ENCODE measurements at places on chromosomes 1 and 21.

GRCh38 chr1:7705048-7705907 is 65.8 kb upstream of the VAMP3 start:
- DNase-seq: no peak

DNA sequence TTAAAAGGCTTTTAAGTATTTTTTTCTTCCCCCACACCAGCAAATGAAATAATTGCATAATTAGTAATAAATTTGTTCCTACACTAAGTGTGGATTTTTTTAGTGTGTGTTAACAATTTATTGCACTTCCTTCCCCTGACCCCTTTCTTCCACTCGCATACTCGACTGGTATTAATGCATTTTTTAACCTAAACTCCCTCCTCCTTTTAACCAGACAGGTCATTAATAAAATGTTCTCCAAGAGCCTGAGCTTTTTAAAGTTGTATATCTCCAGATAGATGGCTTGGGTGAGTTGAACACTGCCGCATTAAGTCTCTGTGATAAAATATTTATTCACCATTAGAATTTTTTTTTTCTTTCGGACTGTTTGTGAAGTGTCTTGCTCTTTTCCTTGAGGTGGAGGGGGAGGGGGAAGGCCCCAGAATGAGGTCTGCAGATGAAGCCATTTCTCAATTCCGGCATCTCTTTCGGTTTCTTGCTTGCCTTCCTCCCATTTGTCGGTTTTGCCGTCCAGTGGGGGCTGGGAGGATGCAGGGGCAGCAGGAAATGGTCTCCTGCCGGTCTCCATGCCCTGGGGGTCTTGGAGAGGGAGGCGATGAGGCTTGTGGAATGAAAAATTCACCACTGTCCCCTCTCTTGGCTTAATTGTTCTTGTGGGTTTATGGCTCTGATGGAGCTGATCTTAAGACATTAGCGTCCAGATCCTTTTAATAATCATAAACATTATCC is 64.1 kb upstream of the ACTL8 start:
- DNase-seq: no peak

DNA sequence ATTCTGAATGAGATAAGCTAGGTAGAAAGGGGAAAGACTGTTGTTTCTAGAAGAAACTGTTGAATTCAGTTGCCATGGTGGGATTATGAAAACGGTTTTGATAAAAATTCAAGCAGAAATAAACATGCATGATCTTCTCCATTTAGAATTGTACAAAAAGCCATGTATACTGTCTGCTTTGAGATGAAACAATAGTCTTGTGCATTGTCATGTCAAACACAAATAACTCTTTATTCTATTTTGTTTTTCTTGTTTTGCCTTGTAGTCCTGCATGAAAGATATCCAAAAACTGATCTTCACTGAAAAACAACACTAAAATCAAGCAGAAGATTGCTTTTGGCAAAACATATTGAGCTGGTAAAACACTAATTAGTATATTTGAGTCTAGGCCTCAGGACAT is 659.9 kb downstream of the LTN1 start:
- no peak for DNase-seq

GRCh38 chr1:13805431-13805830 is 105.4 kb downstream of the PRDM2 start:
- DNase-seq: no peak

- no peak for DNase-seq
Measured at GRCh38 chr1:177928194-177928593, 41.7 kb downstream of the SEC16B start.

DNA sequence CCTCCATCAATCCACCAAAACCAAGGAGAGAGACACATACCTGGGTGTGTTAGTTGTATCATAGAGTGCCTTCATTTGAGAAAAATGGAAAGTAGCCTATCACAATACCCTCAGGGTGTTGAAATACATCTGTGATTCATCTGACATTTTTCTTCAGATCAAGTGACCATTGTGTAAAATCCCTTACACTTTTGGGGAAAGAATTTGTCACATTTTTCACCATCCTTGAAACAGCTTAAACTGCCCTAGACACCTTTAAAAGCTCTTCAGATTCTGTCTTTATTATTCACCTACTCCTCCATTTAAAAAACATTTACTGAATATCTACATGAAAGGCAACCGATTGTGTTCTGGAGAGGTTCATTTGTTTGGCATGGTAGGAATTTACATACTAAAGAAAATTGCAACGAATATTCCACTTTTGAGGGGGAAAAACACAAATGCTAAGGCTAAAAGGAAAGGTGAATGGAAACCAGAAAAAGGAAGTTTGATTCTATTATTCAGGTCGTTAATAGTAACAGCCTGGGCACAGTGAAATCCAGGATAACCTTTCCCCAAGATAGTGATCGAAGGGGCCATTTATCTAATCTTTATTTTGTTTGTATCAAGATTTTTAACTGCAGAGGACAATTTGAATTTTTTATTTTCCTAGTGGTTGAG is 70.4 kb upstream of the SAMSN1 start:
- no peak for DNase-seq

All from stimulated activated CD8-positive, alpha-beta memory T cell treated with anti-CD3 and anti-CD28 coated beads, Interleukin-7, amount 100 ng/mL, for 48 hours (primary cell).